Esophagus muscularis mucosa (tissue), 4 donors: ENCODE measurements at places on chromosomes 16 and 17. TPM values are rescaled to one million over a fixed set of nuclear protein-coding genes. Genes with fewer than 3 reads are reported as not detected.

Gene ANKRD13B
- 8.0 TPM for total RNA-seq

Gene TM4SF5
- not detected for total RNA-seq

Gene CCL17
- total RNA-seq: not detected

- H3K4me3 ChIP-seq: no peak overlapping the region
- no peaks in the 10 kb centered on the region for H3K4me1 ChIP-seq
- H3K27me3 ChIP-seq: peaks cover 6% of the 10 kb centered on the region
- H3K27ac ChIP-seq: no peak overlapping the region
- no peak for DNase-seq
- no peaks in the 10 kb centered on the region for H3K36me3 ChIP-seq
These were observed 114.2 kb downstream of the HAPSTR1 start for GRCh38 chr16:9205661-9206060.

DNA sequence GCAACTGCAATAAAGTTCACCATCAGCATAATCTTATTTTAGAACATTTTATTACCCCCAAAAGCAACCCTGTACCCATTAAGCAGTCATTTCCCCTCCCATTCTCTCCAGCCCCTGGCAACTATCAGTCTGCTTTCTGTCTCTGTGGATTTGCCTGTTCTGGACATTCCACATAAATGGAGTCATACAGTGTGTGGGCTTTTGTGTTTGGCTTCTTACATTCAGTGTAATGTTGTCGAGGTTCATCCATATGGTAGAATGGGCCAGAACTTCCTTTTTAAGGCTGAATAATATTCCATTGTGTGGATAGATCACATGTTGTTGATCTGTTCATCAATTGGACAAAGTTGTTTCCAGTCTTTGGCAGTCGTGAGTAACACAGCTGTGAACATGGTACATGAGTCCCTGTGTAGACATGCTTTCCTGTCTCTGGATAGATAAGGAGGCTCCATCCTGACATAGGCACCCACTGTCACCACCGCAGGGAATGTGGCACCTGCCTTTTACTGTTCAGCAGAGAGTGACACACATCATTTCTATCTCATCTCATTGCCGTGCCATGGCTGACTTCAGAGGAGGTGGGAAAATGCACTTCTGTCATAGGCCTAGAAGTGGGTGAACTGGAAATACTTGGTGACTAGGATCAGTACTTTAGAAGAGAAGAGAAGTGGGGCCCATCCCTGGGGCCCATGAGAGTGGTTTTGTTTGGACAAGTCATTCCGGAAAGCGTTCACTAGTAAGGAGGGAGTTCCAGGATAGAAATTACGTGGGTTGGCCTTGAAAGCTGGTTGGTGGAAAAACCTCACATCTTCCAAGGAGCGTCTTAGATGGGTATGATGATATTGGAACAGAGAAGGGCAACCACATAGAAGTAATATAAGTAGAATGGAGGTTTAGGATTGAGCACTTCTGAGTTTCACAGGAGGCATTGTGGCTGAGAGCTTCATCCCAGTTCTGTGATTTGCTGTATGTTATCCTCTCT, 25.8 kb downstream of the EPN2 start:
- no peaks in the 10 kb centered on the region for H3K36me3 ChIP-seq
- no peak overlapping the region for H3K4me3 ChIP-seq
- H3K27me3 ChIP-seq: no peaks in the 10 kb centered on the region
- peaks cover 72% of the 10 kb centered on the region for H3K4me1 ChIP-seq

GRCh38 chr16:4277987-4278513, 5.2 kb upstream of the TFAP4 start:
- DNase-seq: no peak
- H3K27me3 ChIP-seq: no peaks in the 10 kb centered on the region
- H3K27ac ChIP-seq: no peak overlapping the region
- H3K4me3 ChIP-seq: no peak overlapping the region

DNA sequence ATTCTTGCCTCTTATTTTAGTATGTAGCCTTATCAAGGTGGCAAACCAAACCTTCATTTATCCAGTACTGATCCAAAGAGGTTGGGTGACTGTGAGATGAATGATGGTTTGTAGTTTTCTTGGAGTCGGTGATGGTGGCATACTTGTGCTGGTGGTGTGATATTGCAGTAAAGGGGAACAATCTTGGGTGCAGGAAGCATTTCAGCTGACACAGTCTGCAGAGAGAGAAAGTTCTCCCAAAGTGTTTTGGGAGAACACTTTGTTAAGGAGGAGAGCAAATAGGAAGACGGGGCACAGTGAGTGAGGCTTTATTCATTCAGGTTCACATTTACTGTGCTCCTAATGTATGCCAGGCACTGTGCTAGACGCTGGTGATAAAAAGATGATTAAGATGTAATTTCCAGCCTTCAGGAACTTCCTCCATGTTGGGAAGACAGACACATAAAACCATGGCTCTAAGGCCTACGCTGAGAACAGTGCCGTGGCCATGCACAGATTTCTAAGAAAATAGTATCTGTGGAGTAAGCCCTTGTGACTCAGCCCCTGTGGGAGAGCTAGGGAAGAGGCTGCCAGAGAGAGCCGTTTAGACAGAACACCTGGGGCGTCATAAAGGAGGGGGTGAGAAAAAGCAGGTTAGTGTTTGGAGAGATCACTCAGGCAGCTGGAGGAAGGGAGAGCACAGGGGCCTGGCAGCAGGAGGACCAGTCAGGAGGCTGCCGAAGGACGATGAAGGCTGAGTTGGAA, 13.8 kb downstream of the HEATR3 start:
- no peaks in the 10 kb centered on the region for H3K4me1 ChIP-seq
- no peak overlapping the region for H3K4me3 ChIP-seq
- H3K27ac ChIP-seq: no peak overlapping the region
- H3K27me3 ChIP-seq: no peaks in the 10 kb centered on the region
- DNase-seq: no peak

- H3K27ac ChIP-seq: no peak overlapping the region
- no peak overlapping the region for H3K4me3 ChIP-seq
- H3K27me3 ChIP-seq: no peaks in the 10 kb centered on the region
- H3K36me3 ChIP-seq: no peaks in the 10 kb centered on the region
- H3K4me1 ChIP-seq: no peaks in the 10 kb centered on the region
These were observed 39.0 kb downstream of the IQCK start for GRCh38 chr16:19757026-19757425.

GRCh38 chr16:23254338-23254737, 47.8 kb upstream of the SCNN1B start:
- H3K27me3 ChIP-seq: peaks cover 9% of the 10 kb centered on the region
- H3K4me3 ChIP-seq: no peak overlapping the region
- no peaks in the 10 kb centered on the region for H3K4me1 ChIP-seq
- no peak overlapping the region for H3K27ac ChIP-seq
- no peaks in the 10 kb centered on the region for H3K36me3 ChIP-seq

DNA sequence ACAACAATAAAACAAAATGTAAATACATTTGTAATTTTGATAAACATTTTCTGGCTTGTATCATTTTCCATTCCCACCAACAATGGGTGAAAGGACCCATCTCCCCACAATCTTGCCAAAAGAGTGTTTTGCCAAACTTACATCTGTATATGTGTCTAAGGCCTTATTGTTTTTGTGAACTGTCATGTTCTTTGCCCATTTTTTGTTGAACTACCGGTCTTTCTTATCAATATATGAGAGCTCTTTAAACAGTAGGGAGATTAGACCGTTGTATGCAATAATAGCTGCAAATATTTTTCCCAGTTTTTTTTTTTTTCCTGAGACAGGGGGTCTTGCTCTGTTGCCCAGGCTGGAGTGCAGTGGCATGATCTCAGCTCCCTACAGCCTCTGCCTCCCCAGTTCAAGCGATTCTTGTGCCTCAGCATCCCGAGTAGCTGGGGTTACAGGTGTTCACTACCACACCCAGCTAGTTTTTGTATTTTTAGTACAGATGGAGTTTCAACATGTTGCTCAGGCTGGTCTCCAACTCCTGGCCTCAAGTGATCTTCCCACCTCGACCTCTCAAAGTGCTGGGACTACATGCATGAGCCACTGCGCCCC, 9.6 kb upstream of the STX4 start:
- H3K27me3 ChIP-seq: no peaks in the 10 kb centered on the region
- no peaks in the 10 kb centered on the region for H3K36me3 ChIP-seq
- no peaks in the 10 kb centered on the region for H3K4me1 ChIP-seq
- H3K4me3 ChIP-seq: no peak overlapping the region
- no peak overlapping the region for H3K27ac ChIP-seq
- no peak for DNase-seq

DNA sequence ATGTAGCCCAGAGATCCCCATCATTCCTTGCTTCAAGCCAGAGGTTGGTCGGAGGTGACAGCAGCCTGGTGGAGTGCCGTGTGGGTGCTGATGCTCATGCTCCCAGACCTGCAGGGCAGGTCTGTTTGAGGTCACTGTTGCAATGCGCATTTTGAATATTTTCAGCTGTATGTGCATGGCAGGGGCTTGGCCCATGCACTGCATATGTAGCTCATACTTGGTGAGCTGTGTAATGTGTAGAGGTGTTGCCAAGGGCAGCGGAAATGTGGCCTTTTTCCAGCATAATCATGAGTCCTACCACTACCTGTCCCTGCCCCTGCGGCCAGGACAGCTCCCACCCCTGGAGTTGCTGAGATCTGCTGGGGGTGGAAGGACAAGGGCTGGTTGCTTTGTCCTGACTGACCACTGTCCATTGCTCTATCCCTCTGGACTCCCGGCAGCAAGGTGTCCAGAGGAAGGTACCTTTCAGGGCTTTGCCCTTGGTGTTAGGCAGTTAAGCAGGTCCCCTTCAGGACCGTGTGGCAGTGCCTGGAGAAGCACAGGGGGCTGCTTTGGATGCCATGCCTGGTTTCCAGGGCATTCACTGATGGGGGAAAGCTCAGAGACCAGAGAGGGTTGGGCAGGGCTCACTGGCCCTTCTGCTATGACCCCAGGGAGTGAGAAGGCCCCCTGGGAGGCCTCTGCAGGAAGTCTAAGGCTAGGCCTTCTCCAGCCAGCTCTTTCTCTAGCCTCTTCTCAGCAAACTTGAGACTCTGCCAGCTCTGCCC, 215.2 kb downstream of the NTN1 start:
- no peak for DNase-seq
- no peak overlapping the region for H3K4me3 ChIP-seq
- peaks cover 72% of the 10 kb centered on the region for H3K4me1 ChIP-seq
- peak overlapping the region; percentile 99 for H3K27ac ChIP-seq

- no peak overlapping the region for H3K4me3 ChIP-seq
- H3K36me3 ChIP-seq: no peaks in the 10 kb centered on the region
- no peaks in the 10 kb centered on the region for H3K27me3 ChIP-seq
- H3K4me1 ChIP-seq: peaks cover 3% of the 10 kb centered on the region
- no peak overlapping the region for H3K27ac ChIP-seq
These were observed 63.3 kb upstream of the KCNJ16 start for GRCh38 chr17:70011750-70012149.

- H3K27me3 ChIP-seq: no peaks in the 10 kb centered on the region
- no peak for DNase-seq
- H3K4me1 ChIP-seq: no peaks in the 10 kb centered on the region
- H3K27ac ChIP-seq: no peak overlapping the region
- H3K4me3 ChIP-seq: peak overlapping the region; percentile 21
These were observed 510.6 kb downstream of the CDH13 start for GRCh38 chr16:83137326-83137781.

DNA sequence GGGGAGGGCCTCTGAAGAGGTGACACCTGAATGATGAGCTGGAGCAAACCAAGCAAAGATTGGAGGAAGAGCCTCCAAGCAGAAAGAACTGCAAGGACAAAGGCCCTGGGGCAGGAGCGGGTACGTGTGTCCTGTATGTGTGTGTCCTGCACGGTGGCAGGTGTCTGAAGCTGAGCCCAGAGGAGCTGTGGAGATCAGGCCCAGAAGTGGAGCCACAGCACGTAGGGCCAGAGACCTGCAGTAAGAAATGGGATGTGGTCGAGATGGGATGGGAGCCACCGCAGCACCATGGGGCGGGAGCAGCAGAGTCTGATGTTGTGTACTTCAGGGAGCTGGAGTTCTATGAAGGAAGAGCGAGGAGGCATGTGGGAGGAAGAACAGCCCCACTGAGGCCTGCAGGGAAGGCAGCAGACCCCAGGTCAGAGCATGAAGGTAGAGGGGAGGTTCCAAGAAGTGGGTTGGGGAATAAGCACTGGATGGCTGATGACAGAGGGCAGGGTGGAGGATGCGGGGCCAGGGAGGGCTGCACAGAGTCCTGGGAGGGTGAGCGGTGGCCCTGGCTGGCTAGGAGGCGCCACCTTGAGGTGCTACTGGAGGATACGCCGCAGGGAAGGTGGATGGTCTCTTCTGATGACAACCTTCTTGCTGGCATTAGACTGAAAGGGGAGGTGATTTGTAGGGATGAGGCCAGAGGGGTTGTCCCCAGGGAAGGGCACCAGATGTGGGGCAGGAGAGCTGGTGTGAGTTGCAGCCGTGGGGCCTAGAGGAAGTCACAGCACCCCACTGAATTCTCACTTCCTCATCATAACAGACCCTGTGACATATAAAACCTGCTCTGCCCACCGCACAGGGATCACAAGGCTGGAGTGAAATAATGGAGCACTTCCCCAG, 10.6 kb upstream of the CETP start:
- no peak for DNase-seq
- H3K4me3 ChIP-seq: no peak overlapping the region
- no peaks in the 10 kb centered on the region for H3K27me3 ChIP-seq
- H3K27ac ChIP-seq: no peak overlapping the region
- H3K36me3 ChIP-seq: no peaks in the 10 kb centered on the region

DNA sequence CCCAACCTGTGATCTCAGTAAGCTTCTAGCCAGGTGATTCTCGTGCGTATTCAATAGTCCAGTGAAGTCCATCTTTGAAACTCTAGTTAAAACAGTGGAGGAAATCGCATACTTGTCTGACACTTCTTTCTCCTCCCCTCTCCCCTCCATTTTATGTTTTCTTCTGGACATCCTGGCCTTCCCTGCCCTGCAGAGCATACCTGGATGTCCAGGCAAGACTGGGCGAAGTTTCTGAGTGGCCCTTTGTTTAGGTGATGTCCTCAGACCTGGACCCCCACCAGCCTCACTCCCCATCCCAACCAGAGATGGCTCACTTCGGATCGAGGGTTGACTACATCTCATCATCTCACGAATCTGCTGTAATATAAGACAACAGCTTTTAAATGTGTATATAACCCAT, 65.7 kb downstream of the CCDC182 start:
- no peaks in the 10 kb centered on the region for H3K4me1 ChIP-seq
- H3K36me3 ChIP-seq: peaks cover 13% of the 10 kb centered on the region
- no peak overlapping the region for H3K27ac ChIP-seq
- peak; percentile 60 for DNase-seq
- no peaks in the 10 kb centered on the region for H3K27me3 ChIP-seq

DNA sequence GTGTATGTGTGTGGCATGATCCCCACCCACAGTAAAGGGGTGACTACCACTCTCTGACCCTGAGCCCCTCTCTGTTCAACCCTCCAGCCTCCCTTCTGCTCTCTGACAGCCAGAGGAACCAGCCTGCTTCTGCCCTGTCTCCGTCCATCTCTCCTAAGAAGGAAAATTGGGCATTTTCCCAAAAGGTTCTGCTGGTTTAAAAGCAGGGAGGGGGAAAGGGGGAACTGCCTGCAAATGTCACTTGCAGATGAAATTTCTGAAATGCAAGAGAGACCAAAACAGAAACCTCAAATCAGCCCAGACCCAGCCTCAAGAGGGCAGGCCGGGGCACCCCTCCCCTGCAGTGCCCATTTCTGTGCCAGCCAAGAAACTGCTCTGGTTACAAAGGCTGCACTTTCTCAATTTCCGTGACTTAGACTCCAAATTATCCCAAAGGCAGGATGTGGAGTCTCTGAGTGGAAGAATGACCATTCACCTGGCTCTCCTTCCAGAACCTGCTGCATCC, 197.9 kb downstream of the RBFOX3 start:
- no peaks in the 10 kb centered on the region for H3K27me3 ChIP-seq
- H3K36me3 ChIP-seq: no peaks in the 10 kb centered on the region
- H3K4me1 ChIP-seq: no peaks in the 10 kb centered on the region

GRCh38 chr17:49574945-49575678, 559 bp upstream of the NXPH3 start:
- peak overlapping the region; percentile 87 for H3K4me3 ChIP-seq
- DNase-seq: no peak
- H3K36me3 ChIP-seq: peaks cover 10% of the 10 kb centered on the region
- no peaks in the 10 kb centered on the region for H3K27me3 ChIP-seq
